Spinal cord (tissue), 10 donors: ENCODE measurements at places on chromosomes 16 and 17.

GRCh38 chr17:65557349-65558310 lies 3.8 kb downstream of the AXIN2 start:
- no peak overlapping the region for H3K27ac ChIP-seq
- peaks cover 17% of the 10 kb centered on the region for H3K36me3 ChIP-seq
- peaks cover 24% of the 10 kb centered on the region for H3K4me1 ChIP-seq
- DNase-seq, result no peak

DNA sequence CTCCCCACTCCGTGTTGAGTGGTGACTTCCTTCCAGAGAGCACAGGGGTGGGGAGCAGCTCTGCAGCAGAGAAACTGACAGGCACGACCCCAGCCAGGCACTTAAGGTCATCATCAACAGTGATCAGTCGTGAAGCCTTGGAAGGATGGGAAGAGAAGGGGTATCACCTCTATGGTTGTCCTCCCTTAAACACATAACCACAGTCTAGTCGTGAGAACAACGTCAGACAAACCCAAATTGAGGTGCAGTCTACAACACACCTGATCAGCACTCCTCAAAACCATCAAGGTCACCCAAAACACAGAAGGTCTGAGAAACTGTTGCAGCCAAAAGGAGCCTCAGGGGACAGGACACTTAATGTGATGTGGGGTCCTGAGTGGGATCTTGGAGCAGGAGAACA lies 68.3 kb downstream of the MPRIP start:
- peaks cover 62% of the 10 kb centered on the region for H3K4me1 ChIP-seq
- H3K4me3 ChIP-seq, result no peak overlapping the region
- no peak overlapping the region for H3K27ac ChIP-seq
- no peak for DNase-seq

DNA sequence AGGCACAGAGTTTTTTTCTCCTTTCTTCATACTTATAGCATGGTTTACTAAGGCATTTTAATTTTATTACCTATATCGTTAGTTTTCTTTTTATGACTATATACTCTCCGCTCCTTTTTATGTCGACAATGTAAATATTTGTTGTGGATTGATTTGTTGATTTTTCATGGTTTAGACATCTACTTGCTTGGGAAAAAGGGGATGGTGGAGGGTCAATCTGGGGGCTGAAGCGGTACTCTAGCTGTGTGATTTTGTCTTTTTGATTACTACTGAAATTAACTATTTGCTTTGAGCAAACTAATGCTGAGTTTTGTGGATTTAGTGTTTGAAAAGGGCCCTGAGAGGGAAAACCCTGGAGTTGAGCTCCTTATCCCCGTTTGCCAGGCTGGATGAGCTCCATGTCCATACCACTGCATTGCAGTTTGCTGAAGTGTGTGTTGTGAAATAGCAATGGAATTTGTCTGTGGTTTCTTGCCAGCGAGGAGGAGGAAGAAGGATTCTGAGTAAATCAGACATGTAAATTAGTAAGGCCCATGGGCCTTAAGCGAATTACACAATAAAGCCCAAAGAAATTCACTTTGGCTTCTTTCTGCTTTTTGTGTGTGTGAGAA lies 72.0 kb downstream of the FTO start:
- H3K4me3 ChIP-seq, result no peak overlapping the region
- H3K27ac ChIP-seq, result no peak overlapping the region
- no peak for DNase-seq

- no peaks in the 10 kb centered on the region for H3K27me3 ChIP-seq
- no peak for DNase-seq
- H3K4me3 ChIP-seq, result no peak overlapping the region
- peaks cover 62% of the 10 kb centered on the region for H3K4me1 ChIP-seq
Observed at GRCh38 chr16:85354686-85355514, 242.6 kb upstream of the CIBAR2 start.

GRCh38 chr16:48352648-48353390 lies 32.4 kb downstream of the SIAH1 start:
- H3K27me3 ChIP-seq, result no peaks in the 10 kb centered on the region
- H3K4me1 ChIP-seq, result no peaks in the 10 kb centered on the region
- H3K27ac ChIP-seq, result no peak overlapping the region
- no peak overlapping the region for H3K4me3 ChIP-seq

DNA sequence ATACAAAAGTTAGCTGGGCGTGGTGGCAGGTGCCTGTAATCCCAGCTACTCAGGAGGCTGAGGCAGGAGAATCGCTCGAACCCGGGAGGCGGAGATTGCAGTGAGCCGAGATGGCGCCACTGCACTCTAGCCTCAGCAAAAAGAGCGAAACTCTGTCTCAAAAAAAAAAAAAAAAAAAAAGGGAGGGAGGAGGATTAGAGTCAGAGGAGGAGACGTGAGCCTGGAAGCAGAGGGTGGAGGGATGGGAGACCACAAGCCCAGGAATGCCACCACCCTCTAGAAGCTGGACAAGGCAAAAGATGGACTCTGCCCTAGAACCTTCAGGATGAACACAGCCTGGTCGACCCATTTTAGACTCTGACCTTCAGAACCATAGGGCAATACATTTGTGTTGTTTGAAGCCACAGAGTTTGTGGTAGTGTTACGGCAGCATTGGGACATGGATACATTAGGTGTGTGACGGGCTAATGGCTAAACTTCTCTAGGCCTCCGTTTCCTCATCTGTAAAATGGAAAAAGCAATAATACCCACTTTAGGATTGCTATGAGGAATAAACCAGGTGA lies 2.1 kb upstream of the SMIM22 start:
- no peak overlapping the region for H3K4me3 ChIP-seq
- peaks cover 33% of the 10 kb centered on the region for H3K36me3 ChIP-seq
- no peak overlapping the region for H3K27ac ChIP-seq

DNA sequence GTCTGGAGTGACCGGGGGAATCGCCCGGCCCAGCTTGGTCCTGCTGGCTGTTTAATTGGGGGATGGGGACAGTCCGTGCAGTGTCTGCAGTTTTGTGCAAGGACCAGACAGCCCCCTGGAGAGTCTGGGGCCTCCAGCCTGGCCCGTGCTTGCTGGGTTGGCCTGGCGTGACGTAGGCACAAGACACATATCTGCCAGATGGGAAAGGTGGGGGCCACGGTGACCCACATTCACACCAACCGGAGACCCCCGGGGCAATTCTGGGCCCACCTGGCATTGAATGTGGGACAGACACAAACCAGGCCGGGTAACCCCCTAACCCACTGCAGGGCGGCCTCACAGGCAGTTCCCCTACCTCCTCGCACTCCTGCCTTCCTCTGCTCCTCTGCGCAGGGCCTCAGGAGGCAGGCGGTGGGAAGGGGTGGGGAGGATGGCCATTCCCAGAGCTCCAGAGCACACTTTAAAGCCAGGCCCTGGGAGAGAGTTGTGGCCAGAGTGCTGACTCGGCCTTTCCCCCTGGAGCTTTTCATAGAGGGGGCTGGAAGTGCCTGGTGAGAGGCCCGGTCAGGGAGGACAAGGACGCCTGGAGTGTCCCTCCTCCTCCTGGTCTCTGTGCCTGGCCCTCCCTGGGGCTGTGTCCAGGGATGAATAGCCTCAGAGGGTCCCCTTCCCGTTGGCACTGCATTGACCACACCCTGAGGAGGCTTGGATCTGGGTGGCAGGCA lies 1.5 kb downstream of the MRC2 start:
- peak overlapping the region; percentile 86 for H3K27ac ChIP-seq
- H3K4me1 ChIP-seq, result peaks cover 52% of the 10 kb centered on the region
- peaks cover 12% of the 10 kb centered on the region for H3K36me3 ChIP-seq
- peak overlapping the region; percentile 61 for H3K4me3 ChIP-seq

DNA sequence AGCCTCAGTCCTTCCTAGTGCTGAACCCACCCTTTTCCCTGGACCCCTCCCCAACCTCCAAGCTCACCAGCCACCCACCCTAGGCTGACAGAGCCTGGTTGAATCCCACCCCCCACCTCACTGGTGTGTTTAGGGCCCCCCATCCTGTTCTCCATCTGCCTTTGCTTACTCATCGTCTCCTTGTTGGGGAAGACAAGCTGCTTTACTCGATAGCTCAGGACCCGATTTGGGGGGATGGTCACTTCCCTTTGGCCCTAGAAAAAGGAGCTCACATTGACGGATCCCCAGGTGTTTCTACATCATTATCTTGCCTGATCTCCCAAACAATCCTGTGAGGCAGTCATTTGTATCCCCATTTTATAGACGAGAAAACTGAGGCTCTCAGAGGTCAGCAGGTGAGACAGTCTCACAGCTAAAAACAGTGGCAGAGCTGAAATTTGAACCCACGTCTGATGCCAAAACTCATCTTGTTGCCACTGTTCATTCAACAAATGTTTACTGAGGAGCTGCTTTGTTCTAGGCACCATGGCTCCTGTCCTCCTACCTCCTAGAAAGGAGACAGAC lies 9.6 kb downstream of the GSDMB start:
- no peaks in the 10 kb centered on the region for H3K27me3 ChIP-seq
- no peak overlapping the region for H3K27ac ChIP-seq
- no peak overlapping the region for H3K4me3 ChIP-seq
- no peaks in the 10 kb centered on the region for H3K4me1 ChIP-seq
- no peak for DNase-seq
- peaks cover 14% of the 10 kb centered on the region for H3K36me3 ChIP-seq

GRCh38 chr16:78838276-78838675 lies 738.8 kb downstream of the WWOX start:
- no peaks in the 10 kb centered on the region for H3K36me3 ChIP-seq
- H3K27me3 ChIP-seq, result no peaks in the 10 kb centered on the region
- H3K27ac ChIP-seq, result no peak overlapping the region
- no peak overlapping the region for H3K4me3 ChIP-seq
- no peak for DNase-seq
- H3K4me1 ChIP-seq, result no peaks in the 10 kb centered on the region
